ENCODE measurements at places on chromosomes 5 and 9. TPM values are rescaled to one million over a fixed set of nuclear protein-coding genes. Genes with fewer than 3 reads are reported as not detected.

GRCh38 chr9:137458194-137459151 lies 661 bp downstream of the NSMF start:
- peak overlapping the region; percentile 12 for H3K27ac ChIP-seq
- no peaks in the 10 kb centered on the region for H3K27me3 ChIP-seq
- peaks cover 6% of the 10 kb centered on the region for H3K36me3 ChIP-seq
- peaks cover 9% of the 10 kb centered on the region for H3K4me1 ChIP-seq

DNA sequence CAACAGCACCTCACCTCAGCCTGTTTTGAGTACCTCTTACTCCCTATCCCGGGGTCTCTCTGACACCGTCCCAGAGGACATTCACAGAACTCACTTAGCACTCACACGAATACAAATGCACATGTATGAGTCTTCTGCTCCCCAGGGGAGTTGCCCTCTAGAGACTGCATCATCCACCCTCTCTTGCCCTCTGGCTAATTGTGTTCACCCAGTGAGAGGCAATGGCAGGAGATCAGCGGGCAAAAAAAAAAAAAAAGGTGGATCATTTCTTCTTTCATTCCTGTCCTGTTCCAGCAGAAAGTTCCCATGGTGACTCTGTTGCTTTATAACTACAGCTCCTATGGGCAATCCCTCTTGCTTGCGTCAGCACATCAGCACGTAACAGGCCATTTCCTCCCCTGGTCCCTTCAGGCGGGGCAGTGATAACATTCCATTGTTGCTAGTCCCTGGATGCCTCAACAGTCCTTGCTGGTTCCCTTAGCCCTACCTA lies 23.5 kb upstream of the SNX2 start:
- H3K36me3 ChIP-seq: peaks cover 6% of the 10 kb centered on the region
- peak; percentile 87 for DNase-seq
- H3K27me3 ChIP-seq: no peaks in the 10 kb centered on the region
- peak overlapping the region; percentile 52 for H3K4me3 ChIP-seq
- peaks cover 44% of the 10 kb centered on the region for H3K4me1 ChIP-seq

GRCh38 chr5:137084016-137084415 lies 415.1 kb downstream of the SPOCK1 start:
- DNase-seq: no peak
- no peak overlapping the region for H3K4me3 ChIP-seq
- H3K36me3 ChIP-seq: no peaks in the 10 kb centered on the region
- H3K27me3 ChIP-seq: no peaks in the 10 kb centered on the region
- peaks cover under 1% of the 10 kb centered on the region for H3K4me1 ChIP-seq
- H3K27ac ChIP-seq: no peak overlapping the region

- no peak for DNase-seq
- H3K36me3 ChIP-seq: no peaks in the 10 kb centered on the region
- no peak overlapping the region for H3K4me3 ChIP-seq
Observed at GRCh38 chr9:36127652-36128244, 8.8 kb upstream of the GLIPR2 start.

- DNase-seq: no peak
- H3K4me1 ChIP-seq: no peaks in the 10 kb centered on the region
- H3K27me3 ChIP-seq: peaks cover 31% of the 10 kb centered on the region
- no peak overlapping the region for H3K27ac ChIP-seq
Observed at GRCh38 chr5:77623203-77623740, 15.2 kb downstream of the OTP start.

GRCh38 chr9:121484651-121485446 lies 14.8 kb downstream of the GGTA1 start:
- H3K4me3 ChIP-seq: no peak overlapping the region
- no peaks in the 10 kb centered on the region for H3K4me1 ChIP-seq

DNA sequence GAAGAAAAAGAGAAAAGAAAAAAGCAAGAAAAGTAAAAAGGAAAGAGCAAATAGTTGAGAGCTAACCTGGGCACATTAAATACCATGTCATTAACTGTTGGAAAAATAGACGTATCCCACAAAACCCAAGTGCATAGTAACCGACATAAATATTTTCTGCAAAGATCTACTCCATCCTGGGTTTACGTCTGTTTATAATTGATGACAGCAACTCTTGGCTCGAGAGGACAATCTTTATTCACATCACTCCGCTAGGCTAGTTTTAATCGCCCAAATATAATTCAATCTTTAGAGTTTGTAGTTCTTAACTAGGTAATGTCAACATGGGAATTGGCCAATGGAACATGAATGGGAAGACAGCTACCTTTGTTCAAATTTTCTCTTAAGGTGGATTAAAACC lies 321.7 kb upstream of the TNC start:
- no peak for DNase-seq
- no peaks in the 10 kb centered on the region for H3K4me1 ChIP-seq
- H3K36me3 ChIP-seq: no peaks in the 10 kb centered on the region
- no peak overlapping the region for H3K27ac ChIP-seq

GRCh38 chr5:113447498-113448050 lies 12.8 kb upstream of the TSSK1B start:
- peaks cover 17% of the 10 kb centered on the region for H3K4me1 ChIP-seq
- DNase-seq: no peak
- H3K27me3 ChIP-seq: no peaks in the 10 kb centered on the region
- H3K27ac ChIP-seq: no peak overlapping the region
- H3K4me3 ChIP-seq: no peak overlapping the region

DNA sequence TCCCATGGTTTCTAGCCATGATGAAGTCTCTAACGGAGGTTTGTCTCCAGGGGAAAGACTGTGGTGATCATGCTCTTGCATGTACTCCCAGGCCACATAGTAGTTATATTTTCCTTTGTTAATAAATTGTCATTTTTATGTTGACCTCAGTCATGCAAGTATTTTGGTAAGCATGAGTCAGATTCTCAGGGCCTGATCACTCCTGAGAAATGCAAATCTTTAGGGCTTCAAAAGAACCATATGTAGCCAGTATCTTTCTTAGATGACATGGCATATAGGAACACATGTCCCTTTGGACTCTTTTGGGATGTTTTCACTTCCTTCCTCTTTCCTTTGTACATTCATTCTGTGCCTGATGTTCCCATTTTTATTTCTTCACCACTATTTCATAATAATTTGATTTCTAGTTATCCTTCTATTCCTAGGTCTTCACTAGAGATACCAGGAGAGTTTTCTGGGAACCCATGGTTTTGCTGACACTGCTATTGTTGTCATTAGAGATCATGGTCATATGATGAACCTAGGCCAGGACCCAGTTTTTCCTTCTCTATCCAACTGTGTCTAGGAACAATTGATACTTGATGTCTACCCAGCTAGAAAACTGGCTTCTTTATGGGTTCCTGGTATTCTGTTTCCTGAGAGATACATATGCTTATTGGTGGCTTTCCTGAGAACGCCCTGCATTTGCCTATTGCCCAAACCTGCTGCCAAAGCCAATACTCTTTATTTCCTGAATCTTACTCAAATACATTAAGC lies 248.1 kb upstream of the NREP start:
- DNase-seq: no peak
- no peak overlapping the region for H3K27ac ChIP-seq
- no peak overlapping the region for H3K4me3 ChIP-seq
- H3K4me1 ChIP-seq: peaks cover 12% of the 10 kb centered on the region
- no peaks in the 10 kb centered on the region for H3K27me3 ChIP-seq
- H3K36me3 ChIP-seq: no peaks in the 10 kb centered on the region

DNA sequence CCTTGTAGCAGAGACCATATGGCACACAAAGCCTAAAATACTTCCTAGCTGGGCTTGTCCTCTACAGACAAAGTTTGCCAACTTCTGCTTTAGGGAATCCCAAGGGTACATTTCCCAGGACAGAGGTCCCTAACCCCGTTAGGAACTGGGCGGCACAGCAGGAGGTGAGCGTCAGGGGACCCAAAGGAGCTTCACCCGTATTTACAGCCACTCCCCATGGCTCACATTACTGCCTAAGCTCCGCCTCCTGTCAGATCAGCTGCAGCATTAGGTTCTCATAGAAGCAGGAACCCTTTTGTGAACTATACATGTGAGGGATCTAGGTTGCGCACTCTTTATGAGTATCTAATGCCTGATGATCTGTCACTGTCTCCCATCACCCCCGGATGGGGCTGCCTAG lies 88.5 kb upstream of the TRPM3 start:
- DNase-seq: peak; percentile 9
- H3K4me1 ChIP-seq: no peaks in the 10 kb centered on the region
- H3K36me3 ChIP-seq: no peaks in the 10 kb centered on the region
- H3K27me3 ChIP-seq: no peaks in the 10 kb centered on the region

DNA sequence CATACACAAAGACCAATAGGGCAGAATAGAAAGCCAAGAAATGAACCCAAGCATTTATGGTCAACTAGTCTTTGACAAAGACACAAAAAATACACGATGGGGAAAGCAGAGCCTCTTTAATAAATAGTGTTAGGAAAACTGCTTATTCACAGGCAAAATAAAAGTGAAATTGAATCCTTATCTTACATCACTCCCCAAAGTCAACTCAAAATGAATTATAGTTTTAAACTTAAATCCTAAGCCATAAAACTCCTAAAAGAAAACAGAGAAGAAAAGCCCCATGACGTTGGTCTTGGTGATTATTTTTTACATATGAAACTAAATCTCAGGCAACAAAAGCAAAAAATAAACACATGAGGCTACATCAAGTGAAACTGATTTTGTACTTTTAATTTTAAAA lies 46.8 kb downstream of the CHSY3 start:
- H3K4me1 ChIP-seq: peaks cover 7% of the 10 kb centered on the region
- H3K4me3 ChIP-seq: no peak overlapping the region
- no peaks in the 10 kb centered on the region for H3K36me3 ChIP-seq
- peak overlapping the region; percentile 76 for H3K27ac ChIP-seq

DNA sequence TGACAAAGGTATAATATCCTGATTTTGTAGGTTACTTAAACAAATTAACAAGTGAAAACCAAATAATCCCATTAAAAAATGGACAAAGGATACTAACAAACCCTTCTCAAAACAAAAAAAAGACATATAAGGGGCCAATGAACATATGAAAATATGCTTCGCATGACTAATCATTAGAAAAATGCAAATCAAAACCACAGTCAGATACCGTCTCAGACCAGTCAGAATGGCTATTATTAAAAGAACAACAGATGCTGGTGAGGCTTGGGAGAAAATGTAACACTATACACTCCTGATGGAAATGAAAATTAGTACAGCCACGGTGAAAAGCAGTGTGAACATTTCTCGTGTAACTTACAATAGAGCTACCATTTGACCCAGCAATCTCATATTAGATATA lies 1542.2 kb upstream of the CDH9 start:
- H3K4me3 ChIP-seq: no peak overlapping the region
- DNase-seq: peak; percentile 47
- no peaks in the 10 kb centered on the region for H3K27me3 ChIP-seq
- peaks cover 25% of the 10 kb centered on the region for H3K4me1 ChIP-seq
- peak overlapping the region; percentile 50 for H3K27ac ChIP-seq
- peaks cover 2% of the 10 kb centered on the region for H3K36me3 ChIP-seq

DNA sequence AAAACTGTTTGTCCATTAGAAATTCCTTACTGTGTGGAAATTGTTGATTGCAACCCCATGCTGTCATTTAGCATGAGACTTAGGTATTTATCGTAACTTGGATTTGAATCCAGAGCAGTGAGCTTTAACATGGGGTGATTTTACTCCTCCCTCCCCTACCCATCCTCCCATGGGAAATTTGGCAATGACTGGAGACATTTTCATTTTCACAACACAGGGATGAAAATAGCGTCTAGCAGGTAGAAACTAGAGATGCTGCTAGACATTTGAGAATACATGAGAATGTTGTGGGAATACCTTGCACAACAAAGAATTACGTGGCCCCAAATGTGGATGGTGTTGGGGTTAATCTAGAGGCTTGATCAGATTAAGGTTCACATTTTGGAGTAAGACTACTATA lies 191.3 kb upstream of the MPDZ start:
- H3K36me3 ChIP-seq: no peaks in the 10 kb centered on the region
- H3K4me3 ChIP-seq: no peak overlapping the region
- DNase-seq: no peak
- H3K27me3 ChIP-seq: no peaks in the 10 kb centered on the region

- no peaks in the 10 kb centered on the region for H3K27me3 ChIP-seq
- no peak overlapping the region for H3K4me3 ChIP-seq
- DNase-seq: no peak
- H3K27ac ChIP-seq: no peak overlapping the region
Observed at GRCh38 chr5:89241186-89241585, 358.2 kb upstream of the MEF2C start.

DNA sequence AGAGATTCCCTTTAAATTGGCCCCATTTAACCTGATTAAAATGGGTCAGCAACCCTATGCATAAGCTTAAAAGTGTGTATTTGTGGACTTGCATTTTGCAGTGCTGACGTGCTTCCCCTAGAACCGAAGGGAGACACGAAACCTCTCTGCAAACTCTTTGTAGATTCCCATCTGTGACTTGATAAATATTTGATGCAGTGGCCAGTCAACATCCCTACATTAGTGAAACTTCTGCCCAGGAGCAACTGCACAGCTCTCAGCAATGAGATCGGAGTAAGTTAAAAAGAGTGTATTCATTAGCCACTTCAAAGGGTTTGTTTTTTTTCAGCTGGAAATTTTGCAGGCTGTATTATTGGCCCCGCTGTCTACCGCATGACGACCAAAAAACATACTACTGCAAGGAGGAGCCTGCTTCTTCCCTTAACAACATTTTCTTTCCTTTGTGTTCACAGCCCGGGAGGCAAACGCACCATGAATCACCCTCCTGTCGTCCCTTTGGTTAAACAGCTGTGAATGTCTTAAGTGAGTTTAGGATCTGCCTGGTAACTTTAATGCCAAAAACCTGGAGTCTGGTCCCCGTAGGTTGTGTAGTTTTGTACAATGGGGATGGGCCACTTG lies 38.0 kb upstream of the TCERG1 start:
- peaks cover 13% of the 10 kb centered on the region for H3K4me1 ChIP-seq
- no peak overlapping the region for H3K27ac ChIP-seq
- H3K4me3 ChIP-seq: peak overlapping the region; percentile 39
- peak; percentile 67 for DNase-seq

- H3K4me1 ChIP-seq: peaks cover 32% of the 10 kb centered on the region
- no peak overlapping the region for H3K4me3 ChIP-seq
- H3K36me3 ChIP-seq: peaks cover 29% of the 10 kb centered on the region
- H3K27me3 ChIP-seq: no peaks in the 10 kb centered on the region
- peak; percentile 43 for DNase-seq
Observed at GRCh38 chr9:128899566-128900322, 17.8 kb downstream of the LRRC8A start.

SLC31A2 gene
- 16.1 TPM for total RNA-seq

PCDHGA7 gene
- total RNA-seq: 0.86 TPM

MEF2C gene
- 0.05 TPM for total RNA-seq

PIP5K1B gene
- total RNA-seq: 0.16 TPM

DOCK8 gene
- 5.7 TPM for total RNA-seq

NPR2 gene
- total RNA-seq: 10.0 TPM
